ENCODE measurements at places on chromosomes 4 and X. TPM values are rescaled to one million over a fixed set of nuclear protein-coding genes. Genes with fewer than 3 reads are reported as not detected.

The HPGDS gene
- not detected for total RNA-seq

- no peak for DNase-seq
Measured at GRCh38 chr4:170872794-170873193, 783.0 kb upstream of the AADAT start.

The HELQ gene
- total RNA-seq, result 12.7 TPM

DNA sequence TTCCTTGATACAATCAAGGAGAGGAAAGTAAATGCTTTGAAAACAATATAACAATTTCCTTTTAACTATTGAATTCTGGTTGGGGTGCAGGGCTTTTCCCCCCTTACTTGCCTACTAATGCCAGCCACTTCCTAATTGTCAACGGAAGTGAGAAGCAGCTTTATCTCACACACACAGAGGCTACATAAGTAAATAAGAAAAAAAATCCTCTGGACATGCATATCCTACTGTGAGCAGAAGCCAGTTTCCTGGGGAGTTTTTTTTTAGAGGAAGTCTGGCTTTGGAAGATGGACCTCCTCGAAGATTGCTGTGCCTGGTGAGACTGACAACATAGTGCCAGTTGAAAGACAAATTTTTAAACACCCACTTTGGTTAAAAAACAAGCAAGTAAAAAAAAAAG is 180.6 kb downstream of the OPHN1 start:
- no peak for DNase-seq

GRCh38 chr4:110005461-110006056 is 92.9 kb downstream of the EGF start:
- DNase-seq, result peak; percentile 63

DNA sequence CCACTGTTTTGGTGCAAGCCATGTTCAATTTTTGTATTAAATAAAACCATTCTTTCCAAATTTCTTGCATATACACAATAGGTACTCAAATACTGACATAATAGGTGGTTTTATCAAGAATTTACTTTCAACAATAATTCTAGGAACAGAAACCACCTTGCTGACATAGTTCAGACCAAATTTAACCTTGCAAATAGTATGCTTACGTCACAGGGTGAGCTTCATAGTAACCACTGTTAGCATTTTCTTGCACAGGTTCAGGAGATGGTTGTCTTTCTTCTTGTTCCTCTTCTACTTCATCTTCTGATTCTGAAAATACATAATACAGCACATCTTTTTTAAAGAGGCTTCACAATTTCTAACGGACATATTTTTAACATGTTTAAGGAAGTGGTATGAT is 17.6 kb downstream of the G3BP2 start:
- DNase-seq, result no peak

- DNase-seq, result no peak
Measured at GRCh38 chrX:29478336-29479069, 736.9 kb upstream of the MAGEB2 start.

The GRIA3 gene
- total RNA-seq, result not detected

The PRR27 gene
- not detected for total RNA-seq

- DNase-seq, result no peak
Measured at GRCh38 chrX:51837451-51837850, 56.0 kb upstream of the MAGED1 start.

GRCh38 chr4:176718881-176719280 is 73.8 kb downstream of the VEGFC start:
- no peak for DNase-seq

The SHROOM2 gene
- 0.64 TPM for total RNA-seq

DNA sequence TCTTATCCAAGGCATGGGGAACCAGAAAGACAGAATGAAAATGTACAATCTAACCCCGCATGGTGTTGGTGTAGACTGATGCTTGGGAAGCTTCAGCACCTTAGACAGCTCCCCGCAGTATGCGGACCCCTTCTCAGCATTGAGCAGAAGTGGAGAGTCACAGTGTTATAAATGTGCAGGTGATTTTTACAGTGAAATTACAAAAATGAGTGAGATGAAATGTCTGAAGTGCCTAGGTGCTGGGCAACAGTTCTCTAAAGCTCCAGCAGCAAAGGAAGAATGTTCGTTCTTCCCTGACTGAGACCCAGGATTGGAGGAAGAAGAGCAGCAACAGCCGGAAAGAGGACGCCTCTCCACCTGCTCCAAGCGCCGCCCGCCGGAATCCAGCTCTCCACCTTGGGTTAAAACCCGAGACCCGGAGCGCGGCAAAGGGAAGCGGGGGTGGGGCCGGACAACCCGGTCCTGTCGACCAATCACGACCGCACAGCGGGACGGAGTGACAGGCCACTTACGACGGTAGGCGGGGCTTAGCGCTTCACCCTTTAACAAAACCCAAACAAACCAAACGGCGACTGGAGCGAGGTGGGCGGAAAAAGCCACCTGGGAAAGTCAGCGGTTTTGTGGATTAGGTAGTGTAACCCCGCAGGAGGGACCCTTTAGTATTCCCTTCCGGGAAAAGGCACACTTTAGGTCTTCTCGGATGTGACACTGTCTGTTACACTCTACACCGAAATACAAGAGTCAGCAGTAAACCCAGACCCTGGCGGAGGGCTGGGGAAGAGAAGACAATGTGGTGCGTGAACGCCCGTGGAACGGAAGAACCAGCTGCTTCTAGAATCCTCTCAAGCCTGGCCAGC is at the start of gene GLRA3:
TSS of gene GLRA3 (minus strand) at position 403 of the 857 bp plus-strand sequence. CDS start 436 bp downstream, outside the sequence.
- DNase-seq, result no peak

The BANK1 gene
- not detected for total RNA-seq

DNA sequence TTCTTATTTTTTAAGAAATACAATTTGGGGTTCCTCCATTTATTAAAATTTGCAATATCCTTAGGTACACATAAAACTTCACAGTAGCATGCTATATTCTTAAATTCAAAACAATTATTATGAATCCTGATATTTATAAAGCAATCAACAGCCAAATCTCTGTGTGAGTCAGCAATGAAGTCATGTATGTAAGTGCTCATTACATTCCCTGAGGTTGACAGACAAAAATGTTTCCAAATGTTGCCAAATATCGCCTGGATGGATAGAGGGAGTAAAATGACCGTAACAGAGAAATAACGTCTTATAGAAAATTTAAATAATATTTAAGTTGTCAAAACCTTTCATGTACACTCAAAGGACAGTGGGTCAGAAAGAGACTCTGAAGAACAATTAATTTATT is 220.0 kb downstream of the PCDH18 start:
- DNase-seq, result no peak

DNA sequence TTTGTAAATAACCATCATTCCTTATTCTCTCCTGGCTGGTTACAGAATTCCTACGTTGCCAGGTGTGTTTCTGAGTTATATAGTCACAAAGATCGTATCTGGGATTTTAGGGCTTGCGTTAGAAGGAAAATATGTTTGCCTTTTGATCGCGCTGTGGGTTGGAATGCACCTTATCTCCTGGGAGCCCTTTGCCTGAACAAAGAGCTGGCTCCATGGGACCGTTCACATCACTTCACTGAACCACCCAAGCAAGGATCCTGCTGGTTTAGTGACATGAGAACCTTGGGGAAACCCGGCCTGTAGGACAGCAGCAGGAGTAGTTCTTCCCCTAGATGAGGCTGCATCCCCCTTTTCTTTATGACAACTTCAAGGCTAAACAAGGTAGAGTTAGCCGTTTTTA is 51.6 kb downstream of the RS1 start:
- no peak for DNase-seq

GRCh38 chr4:127103681-127104115 is 529.1 kb upstream of the INTU start:
- DNase-seq, result no peak

The PAGE2 gene
- not detected for total RNA-seq

GRCh38 chrX:20432048-20432447 is 165.3 kb upstream of the RPS6KA3 start:
- DNase-seq, result no peak

GRCh38 chr4:153151535-153152455 is 52.4 kb upstream of the TRIM2 start:
- DNase-seq, result peak; percentile 85

The CLDN2 gene
- total RNA-seq, result not detected

The RNF150 gene
- 0.18 TPM for total RNA-seq

GRCh38 chr4:100299046-100299840 is 109.0 kb upstream of the DDIT4L start:
- DNase-seq, result peak; percentile 13

GRCh38 chr4:18128241-18128640 is 106.7 kb upstream of the LCORL start:
- no peak for DNase-seq

The ZFP92 gene
- total RNA-seq, result not detected

DNA sequence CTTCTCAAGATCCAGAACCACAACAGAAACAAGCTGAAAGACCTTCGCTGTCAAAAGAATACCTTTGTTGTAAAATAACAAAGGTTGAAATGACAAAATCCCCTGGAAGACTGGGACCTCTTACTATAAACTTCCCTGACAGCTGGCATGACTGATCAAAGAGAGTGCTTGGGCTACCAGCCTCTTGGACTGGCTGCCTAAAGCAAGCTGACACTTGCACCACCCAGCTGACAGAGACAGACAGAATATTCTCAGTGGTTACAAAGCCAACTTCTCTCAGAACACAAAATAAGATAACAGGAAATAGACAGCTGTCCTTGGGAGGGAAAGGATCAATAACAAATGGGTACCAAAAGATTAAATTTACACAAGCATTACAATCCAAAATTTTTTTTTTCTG is 241.7 kb upstream of the SPOCK3 start:
- no peak for DNase-seq

The MND1 gene
- total RNA-seq, result 16.2 TPM

- DNase-seq, result peak; percentile 78
Measured at GRCh38 chr4:119498527-119498926, 130.1 kb downstream of the PDE5A start.

DNA sequence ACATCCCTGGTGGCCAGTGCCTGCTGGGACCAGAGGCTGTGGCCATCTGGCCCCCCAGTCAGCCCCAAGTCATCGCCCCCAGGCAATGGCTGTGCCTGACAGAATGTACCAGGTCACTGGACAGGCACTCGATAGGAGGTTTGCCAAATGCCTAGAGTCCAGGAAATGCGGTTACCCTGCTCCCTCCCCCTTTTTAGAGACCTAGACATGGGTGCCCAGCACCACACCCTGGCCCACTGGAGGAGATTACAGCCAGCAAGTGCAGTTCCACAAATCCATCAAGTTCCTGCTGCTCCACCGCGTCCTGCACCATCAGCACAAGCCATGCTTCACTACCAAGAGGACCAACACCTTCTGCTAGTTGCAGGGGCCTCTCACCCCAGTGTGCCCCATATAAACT is 16.2 kb upstream of the ZFX start:
- no peak for DNase-seq

GRCh38 chrX:716136-716535 is 85.5 kb downstream of the SHOX start:
- no peak for DNase-seq

- no peak for DNase-seq
Measured at GRCh38 chr4:16413814-16414555, 187.7 kb upstream of the TAPT1 start.

The GABRG1 gene
- not detected for total RNA-seq

- DNase-seq, result no peak
Measured at GRCh38 chr4:79907001-79907400, 166.0 kb downstream of the ANTXR2 start.

- DNase-seq, result no peak
Measured at GRCh38 chrX:108198420-108198819, 106.8 kb downstream of the ATG4A start.

DNA sequence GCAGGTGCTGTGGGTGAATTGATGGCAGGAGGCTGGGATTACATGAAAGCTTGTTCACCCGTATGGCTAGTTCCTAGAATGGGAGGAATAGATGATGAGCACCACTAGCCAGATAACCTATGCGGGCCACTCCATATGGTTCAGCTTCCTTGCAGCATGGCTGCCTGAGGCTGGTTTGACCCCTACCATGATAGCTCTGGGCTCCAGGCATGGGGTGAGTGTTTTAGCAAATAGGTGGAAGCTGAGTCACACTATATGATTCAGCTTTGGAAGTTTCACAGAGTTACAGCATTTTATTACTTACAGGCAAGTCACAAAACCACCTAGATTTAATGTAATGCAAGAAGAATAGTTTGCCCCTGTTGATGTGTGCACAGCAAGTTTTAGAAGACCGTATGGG is 603.2 kb downstream of the STIM2 start:
- no peak for DNase-seq

DNA sequence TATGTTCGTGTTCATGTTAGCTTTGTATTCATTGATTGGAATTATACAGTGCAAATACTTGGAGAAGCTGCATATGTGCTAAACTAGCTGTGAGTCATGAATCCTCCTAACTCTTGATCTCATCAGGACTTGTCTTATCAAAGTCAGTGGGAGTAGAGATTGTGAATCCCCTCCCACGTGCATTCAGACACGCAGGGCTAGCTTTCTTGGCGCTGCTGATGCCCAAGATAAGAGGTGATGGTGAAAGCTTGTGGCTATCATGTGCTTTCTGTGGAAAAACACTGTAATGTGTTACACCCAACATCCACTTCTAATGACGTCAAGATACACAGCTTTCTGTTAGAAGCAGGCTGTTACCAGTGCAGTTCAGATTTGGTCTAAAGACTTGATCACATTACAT is 348.7 kb upstream of the HAND2 start:
- no peak for DNase-seq

DNA sequence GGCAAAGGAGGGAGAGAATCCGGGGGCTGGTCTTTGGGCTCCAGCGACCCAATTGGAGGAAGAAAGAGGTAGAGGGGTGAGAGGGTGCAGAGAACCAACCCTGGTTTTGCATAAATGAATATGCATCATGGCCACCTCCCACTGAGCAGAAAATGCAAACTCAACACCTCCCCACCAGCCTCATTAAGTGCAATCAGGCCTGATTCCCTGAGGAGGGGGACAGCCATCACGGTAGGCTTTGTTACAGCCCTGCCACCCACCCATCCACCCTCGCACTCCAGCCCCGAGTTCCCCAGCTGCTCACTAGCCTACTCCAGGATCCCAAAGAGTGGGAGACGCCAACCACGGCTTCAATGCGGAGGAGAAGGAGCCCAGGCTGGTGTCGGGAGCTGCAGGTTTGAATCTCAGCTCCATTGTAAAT is 48.3 kb upstream of the MAN2B2 start:
- DNase-seq, result no peak

The RHOXF1 gene
- not detected for total RNA-seq

DNA sequence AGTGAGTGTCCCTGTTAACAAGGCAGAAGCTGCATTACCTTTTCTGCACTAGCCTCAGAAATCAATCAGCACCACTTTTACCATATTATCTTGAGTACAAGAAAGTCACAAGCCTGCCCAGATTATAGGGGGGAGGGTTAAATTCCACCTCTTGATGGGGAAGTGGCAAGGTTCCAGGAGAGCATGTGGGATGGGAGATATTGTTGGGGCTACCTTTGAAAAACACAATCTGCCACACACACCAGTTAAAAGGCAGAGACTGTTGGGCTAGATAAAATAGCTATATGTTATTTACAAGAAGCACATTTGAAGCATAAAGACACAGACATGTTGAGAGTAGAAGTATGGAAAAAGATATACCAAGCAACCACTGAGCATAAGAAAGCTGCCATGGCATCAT is 6.6 kb upstream of the AVPR2 start:
- peak; percentile 45 for DNase-seq

Measured in G401 (cell line).